ENCODE measurements at places on chromosomes 11 and 22.

DNA sequence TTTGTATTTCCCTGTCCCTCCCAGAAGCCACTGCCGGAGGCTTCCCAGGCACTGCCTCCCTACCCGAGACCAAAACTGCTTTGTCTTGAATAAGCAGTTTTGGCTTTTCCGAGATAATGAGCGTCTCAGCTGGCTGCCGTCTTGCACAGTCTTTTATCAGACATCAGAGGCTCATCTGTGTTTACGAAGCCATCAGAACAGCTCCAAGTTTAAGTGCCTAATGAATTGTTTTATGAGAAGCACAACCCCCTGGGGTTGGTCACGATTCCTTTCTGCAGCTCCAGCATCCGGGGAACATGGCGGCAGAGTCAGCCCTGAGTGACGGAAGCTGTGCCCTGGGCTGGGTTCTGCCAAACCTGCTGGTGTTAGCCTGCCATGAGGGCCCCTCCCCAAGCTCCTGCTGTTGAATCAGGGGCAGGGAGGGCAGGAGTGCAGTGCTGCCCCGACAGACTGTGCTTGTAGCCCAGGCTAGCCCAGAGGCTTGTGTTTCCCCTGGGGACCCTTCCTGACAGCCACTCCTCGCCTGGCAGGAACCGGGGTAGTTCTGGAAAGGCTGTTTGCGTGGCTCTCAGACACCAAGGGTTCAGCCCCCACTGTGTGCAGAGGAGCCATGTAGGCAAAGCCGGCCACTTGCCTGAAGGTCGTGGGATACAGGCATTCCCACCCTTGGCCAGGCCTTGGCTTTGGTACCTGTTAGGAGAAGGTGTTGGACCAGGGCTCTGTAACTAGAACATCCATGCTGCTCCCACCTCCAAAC, 96.1 kb downstream of the MORC2 start:
- DNase-seq: no peak

DNA sequence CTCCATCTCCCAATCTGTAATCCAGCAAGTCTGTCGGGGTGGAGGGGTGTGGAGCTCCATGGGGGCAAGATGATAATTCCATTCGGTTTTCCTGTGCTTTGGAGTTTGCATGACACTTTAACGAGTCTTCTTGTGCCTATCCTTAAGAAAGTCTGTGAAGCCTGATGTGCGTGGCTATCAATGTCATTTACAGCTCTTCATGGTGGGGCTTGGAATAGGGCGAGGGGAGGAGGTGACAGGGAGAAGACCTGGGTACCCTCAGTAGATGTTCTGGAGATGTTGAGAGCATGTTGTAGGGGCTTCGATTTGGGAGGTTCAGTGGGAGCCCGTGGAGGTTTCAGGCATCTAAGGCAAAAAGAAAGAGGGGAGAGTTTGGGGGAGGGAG, 579 bp upstream of the PHLDB1 start:
- DNase-seq: no peak

GRCh38 chr22:48096851-48097665, 1334.6 kb downstream of the TBC1D22A start:
- DNase-seq: no peak

DNA sequence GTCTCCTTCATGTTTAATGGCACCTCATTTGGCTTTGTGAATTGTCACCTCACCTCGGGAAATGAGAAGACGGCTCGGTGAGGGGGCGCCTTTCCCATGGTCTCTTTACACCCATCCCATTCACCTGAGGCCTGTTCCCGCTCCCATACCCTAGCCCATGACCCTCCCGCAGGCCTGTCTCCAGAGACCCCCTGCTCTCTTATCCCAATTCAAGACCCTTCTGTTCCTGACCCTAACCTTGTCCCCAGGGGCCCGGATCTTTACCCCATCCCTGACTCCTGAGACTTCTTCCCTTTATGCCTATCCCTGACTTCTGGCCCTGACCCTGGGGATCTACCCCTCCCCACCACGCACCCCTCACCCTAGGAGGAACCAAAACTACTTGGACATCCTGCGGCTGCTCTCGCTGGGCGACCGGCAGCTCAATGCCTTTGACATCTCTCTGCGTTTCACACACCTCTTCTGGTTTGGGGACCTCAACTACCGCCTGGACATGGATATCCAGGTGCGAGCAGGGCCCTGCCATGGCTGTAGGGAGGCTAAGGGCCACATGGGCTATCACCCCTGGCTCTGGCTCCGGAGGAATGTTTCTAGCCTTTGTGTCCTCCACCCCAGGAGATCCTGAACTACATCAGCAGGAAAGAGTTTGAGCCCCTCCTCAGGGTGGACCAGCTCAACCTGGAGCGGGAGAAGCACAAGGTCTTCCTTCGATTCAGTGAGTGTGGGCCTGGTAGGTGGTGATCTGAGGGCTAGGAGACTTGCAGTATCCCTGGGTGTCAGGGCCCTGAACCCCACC, 7.9 kb downstream of the INPPL1 start:
- DNase-seq: no peak

- no peak for DNase-seq
Observed at GRCh38 chr22:47298017-47298785, 535.8 kb downstream of the TBC1D22A start.

- DNase-seq: no peak
Observed at GRCh38 chr11:69834811-69835800, 15.9 kb upstream of the FGF3 start.

- DNase-seq: no peak
Observed at GRCh38 chr11:34208266-34209135, 103.1 kb downstream of the NAT10 start.

- no peak for DNase-seq
Observed at GRCh38 chr11:119339589-119340334, 921 bp downstream of the C1QTNF5 start.

GRCh38 chr22:42327462-42328129, 57.1 kb upstream of the TCF20 start:
- DNase-seq: no peak

- no peak for DNase-seq
Observed at GRCh38 chr11:63769714-63770455, 1.3 kb upstream of the ZFTA start.
